Mucosa of gallbladder (tissue), 1 donor: ENCODE measurements at places on chromosomes 4 and X.

DNA sequence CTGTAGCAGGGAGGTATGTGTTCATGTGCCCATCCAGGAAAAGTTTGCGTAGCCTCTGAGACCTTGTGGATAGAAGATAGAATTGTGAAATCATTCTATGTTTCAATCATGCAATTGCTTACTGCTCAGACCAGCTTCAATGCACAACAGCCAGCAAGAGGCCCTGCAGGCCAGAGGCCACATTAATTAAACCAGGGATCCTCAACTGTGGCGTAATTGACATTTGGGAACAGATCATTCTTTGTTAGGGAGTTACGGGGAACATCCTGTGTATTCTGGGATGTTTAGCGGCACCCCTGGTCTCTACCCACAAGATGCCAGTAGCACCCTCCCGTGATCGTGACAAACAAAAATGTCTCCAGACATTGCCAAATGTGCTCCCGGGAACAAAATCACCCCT lies 86.5 kb upstream of the PRPS2 start:
- no peak for DNase-seq

- no peak for DNase-seq
Measured at GRCh38 chr4:7744142-7744804, 195.4 kb downstream of the AFAP1 start.

GRCh38 chr4:108624263-108625056 lies 4.1 kb downstream of the RPL34 start:
- DNase-seq = no peak

- DNase-seq = no peak
Measured at GRCh38 chr4:107757864-107758476, 37.9 kb upstream of the PAPSS1 start.

- peak; percentile 14 for DNase-seq
Measured at GRCh38 chr4:159051245-159052071, 51.4 kb upstream of the RAPGEF2 start.
